ENCODE measurements at places on chromosomes 13 and 19.

DNA sequence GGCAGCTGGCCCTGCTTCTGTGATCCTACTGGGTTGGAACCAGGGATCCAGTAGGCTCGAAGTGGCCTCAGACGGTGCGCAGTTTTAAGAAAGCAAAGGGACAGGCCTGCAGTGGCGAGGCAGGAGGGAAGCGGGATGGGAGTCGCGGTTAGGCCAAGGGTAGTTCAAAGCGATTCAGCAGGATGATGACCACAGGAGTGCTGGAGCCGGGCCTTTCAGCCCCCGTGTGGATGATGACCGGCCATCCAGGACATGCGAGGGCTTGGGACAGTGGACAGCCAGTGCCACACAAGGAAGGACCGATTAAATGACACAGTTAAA is 854 bp downstream of the RNASEH2B start:
- DNase-seq: peak; percentile 51

GRCh38 chr19:35442091-35442490 is 6.0 kb upstream of the FFAR2 start:
- peak; percentile 83 for DNase-seq

DNA sequence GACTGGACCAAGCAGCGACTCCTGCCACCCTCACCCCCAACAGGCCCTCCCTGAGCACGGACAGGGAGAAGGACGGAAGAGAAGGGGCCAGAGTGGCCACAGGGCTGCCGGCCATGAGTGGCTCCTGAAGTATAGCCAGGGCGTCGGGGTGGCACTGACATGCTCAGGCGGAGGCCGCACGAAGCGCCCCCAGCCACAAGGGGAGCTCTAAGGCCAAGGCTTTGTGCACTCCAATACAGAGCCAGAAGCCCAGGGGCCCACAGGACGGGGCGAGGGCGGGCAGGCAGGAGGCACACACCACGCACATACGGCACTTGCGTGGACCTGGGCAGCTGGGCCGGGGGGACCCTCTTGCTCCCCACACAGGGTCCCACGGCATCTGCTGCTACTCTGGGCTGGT is 52.0 kb downstream of the KLF2 start:
- DNase-seq: peak; percentile 35

GRCh38 chr13:93080587-93080986 is 146.0 kb upstream of the GPC6 start:
- DNase-seq: no peak

DNA sequence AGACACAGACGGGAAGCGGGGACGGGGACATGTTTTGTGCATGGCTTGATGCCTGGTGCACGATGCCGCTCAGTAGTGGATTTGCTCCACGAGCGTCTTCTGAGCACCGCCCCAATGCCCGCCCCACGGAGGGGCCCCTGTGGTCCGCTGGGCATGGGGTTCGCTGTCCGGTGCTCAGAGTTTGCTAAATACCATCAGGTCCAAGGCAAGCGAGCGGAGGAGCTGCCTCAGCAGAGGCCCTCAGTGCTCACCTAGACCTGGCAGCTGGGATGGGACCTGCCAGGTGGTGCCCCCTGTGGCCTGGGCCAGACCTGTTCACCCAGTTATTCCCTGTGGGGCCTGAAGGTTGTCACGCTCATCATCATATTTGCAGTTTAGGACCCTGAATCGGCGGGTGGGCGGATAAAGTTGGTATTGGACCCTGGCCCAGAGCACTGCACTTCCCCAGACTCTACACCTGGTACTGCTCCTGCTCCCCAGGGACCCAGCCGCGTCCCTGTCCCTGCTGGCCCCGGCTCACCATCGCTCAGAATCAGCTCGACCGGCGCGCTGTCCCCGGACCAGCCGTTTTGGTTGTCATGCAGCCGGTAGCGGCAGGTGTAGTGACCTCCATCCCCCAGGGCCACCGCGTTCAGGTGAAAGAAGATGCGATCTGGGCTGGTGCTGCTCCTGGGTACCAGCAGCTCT is 2.3 kb downstream of the A1BG start:
- no peak for DNase-seq

DNA sequence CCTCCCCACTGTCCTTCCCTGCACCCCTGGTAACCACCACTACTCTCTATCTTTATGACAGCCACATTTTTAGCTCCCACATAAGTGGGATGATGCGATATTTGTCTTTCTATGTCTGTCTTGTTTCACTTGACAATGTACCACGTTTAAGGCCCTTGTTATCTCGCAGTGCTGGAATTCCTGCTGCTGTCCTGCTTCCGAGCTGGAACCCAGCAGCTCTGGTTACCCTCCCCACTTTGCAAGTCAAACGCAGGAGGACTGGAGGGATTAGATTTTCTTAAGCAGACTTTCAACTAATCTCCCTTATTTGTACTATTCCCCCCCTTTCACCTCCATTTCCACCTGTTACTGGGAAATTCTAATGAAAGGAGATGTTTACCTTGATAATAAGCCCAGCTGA is 59.1 kb upstream of the PDX1 start:
- no peak for DNase-seq

DNA sequence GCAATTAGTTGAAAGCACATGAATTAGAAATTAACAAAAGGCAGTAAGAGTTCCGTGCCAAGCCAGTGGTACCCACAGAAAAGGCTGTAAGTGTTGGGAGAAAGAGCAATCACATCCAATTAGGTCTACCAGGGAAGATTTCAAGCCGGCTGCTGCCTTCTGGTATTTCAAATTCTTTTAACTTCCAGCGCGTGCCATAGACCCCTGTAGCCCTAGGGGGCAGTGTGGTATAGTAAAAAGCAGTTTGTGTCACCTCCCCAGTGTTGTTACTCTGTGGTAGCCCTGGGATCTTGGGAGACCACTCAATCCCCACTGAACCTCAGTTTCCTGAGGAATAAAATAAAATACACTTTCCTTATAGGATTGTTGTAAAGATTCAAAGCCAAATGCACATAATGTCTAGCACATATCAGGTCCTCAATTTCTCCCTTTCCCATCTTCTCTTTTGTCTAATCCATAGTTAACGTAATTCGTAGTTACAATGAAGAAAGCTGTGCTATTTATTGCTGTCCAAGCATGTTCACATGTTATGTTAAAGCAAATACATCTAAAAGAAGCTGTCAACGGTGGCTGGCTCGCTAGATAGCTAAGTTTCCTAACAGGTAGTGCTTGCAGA is 230.2 kb downstream of the TDRD3 start:
- peak; percentile 9 for DNase-seq

- no peak for DNase-seq
Measured at GRCh38 chr19:12648088-12648487, 18.5 kb downstream of the MAN2B1 start.

DNA sequence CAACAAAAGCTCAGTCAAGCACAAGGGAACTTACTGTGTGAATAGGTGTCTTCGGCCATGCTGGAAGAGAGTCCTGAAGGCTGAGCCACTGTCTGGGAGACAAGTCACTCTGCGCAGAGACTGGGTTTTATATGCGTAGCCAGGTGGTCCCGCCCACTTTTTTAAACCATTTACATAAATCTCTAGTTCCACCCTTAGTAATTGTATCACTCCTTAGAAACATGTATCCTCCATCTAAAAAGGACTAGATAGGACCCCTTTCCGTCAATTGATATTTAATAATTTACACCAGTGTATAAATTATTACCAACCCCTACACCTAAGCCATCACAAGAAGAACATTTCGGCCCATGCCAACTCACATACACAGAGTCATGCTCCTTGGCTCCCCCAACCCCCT is at the start of gene DUXA:
TSS of gene DUXA (minus strand) at position 101 of the 400 bp plus-strand sequence. CDS start at position 59, 42 bp downstream.
- DNase-seq: no peak

- DNase-seq: no peak
Measured at GRCh38 chr13:98172590-98173422, 4.3 kb downstream of the RNF113B start.

DNA sequence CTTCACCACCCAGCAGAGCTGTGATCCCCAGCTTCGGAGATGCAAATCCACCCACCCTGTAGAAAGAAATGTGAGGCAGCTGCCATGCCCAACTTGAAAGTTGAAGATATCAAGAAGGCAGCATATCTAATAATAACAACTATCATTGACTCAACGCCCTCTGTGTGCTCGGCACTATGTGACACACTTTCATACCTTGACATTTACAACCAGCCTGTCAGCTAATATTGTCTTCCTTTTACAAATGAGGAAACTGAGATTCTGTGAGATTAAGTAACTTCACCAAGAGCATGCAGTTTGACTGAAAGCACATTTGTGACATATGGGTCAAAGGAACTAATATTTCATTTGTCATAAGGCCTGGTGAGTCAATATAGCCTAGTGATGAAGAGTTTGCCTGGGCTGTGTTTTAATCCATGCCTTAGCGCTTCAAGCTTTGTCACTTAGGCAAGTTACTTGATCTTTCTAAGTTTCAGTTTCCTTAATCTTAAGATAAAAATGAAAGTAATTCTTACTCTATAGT is 137.0 kb downstream of the FLT1 start:
- DNase-seq: peak; percentile 93

GRCh38 chr19:47663911-47664771 is 49.1 kb upstream of the EHD2 start:
- peak; percentile 93 for DNase-seq

DNA sequence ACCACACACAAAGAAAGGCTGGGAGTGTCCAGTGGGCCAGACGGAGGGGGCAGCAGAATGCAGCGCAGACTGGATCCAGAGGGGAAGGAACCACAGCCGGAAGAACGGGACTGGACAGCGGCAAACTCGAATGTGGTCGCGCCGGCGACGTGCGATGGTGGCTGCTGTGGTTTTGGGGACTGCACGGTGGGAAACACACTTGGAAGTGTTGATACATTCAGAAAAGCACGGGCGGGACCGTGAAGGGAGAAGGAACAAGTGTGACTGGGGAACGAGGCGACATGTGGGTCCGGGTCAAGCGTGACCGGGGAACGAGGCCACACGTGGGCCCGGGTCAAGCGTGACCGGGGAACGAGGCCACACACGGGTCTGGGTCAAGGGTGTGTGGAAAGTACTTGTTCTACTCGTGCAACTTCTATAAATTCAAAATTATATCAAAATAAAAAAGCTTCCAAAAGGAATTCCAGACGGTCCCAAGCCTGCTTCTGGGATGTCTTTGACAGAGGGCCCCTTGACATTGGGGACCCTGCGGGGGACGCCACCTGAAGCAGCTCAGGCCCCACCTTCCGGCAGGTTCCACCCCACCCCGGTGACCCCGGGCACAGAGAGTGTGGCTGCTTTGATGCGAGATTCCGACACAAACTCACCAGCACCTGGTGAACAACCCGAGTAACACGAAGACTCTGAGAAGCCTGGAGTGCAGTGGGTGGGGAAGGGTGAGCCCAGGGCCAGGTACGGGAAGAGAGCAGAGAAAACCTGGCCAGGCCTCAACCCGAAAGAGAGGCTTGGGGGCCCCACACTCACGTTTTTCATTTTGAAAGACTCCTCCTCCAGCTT is 25.1 kb upstream of the C13orf46 start:
- no peak for DNase-seq

- no peak for DNase-seq
Measured at GRCh38 chr19:16170134-16170533, 3.2 kb downstream of the CIB3 start.

- DNase-seq: no peak
Measured at GRCh38 chr13:29523199-29523961, 72.1 kb downstream of the SLC7A1 start.

- no peak for DNase-seq
Measured at GRCh38 chr19:30083125-30083681, 141.2 kb downstream of the URI1 start.

- no peak for DNase-seq
Measured at GRCh38 chr19:3642296-3642695, 15.7 kb upstream of the CACTIN start.

DNA sequence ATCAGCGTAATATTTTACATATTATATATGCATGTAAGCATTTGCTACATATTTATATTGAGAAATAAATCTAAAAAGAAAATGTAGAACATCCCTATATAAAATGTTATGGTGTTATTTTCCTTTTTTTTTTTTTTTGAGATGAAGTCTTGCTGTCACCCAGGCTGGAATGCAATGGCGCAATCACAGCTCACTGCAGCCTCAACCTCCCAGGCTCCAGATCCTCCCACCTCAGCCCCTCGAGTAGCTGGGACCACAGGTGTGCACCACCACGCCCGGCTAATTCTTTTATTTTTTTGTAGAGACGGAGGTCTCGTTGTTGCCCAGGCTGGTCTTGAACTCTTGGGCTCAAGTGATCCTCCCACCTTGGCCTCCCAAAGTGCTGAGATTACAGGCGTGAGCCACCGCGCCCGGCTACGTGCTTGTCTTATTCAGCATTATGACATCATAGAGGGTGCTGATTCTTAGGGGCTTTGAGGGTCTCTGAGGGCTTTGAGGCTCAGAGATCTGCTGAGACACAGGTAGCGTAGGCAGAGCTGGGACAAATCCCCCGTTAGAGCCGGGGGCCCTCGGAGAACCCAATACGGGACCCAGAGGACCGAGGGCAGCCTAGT is 101.9 kb downstream of the GADD45B start:
- no peak for DNase-seq

DNA sequence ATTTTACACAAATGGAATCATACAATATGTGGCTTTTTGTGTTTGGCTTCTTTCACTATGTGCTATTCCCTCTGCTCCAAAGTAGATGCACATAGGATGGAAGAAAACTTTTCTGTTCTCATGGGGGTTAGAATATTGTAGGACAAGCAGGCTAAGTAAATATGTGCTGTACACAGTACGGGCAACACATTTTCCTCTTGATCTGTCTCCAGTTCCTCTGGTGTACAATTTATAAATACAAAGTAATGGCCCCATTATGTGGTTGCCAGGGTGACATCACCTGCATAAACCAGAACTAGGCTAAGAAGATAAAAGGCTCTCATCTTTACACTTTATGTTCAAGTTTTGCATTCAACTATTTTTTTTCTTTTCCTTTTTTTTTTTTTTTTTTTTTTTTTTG is 41.0 kb upstream of the SOX21 start:
- no peak for DNase-seq

DNA sequence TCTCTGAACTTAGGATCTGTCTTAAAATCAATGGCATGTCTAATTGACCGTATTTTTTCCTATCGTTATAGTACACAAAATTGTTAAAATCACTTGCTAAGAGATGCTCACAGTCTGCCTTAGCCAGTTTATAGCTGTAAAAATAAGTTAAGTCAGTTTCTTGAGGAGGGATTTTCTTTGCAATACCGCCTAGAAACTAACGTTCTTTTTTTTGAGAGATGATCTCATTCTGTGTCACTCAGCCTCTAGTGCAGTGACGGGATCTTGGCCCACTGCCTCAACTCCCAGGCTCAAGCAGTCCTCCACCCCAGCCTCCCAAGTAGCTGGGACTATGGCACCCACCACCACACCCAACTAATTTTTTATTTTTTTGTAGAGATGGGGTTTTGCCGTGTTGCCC is 4.4 kb downstream of the CKAP2 start:
- no peak for DNase-seq

GRCh38 chr13:59545007-59545406 is 618.7 kb downstream of the DIAPH3 start:
- no peak for DNase-seq
